ENCODE measurements at places on chromosomes 5 and 9.
A peak's percentile ranks its signal among the peaks of the same experiment; 100 is the strongest.

DNA sequence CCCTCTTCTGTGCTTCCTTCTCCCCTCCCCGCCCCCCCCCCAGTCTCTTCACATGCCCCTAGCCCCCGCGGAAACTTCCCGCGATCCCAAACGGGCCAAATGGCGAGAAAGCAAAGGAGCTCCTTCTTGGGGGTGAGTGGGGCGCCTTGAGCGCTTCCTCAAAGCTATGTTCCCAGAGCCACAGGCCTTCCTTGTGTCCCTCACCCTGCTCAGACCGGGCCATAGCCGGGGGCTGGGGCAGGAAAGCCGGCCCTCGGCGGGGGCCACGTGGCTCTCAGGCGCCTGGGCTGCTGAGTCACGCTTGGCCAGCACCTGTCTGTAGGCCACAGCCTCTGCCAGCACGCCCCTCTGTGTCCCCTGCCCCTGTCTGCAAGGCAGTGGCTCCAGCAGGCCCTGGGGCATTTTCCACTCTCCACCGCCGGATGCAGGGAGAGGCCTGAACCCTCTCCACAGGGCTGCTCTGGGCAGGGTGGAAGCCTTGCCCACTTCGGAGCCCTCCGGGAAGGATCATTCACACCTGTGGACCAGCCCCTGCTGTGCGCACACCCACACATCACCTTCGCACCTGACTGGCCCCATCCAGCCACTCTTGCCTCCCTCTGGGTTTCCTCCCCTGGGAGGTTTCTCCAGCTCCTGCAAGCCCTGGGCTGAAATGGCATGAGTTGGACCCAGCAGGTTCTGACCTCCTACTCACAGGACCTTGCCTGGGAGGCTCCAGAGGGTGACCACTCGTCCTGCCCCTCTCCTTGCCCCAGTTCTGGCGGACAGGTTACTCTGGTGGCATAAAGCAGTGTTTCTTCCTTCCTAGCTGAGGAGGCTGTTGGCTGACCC is 1.2 kb upstream of the SQSTM1 start:
- DNase-seq = peak; percentile 63

DNA sequence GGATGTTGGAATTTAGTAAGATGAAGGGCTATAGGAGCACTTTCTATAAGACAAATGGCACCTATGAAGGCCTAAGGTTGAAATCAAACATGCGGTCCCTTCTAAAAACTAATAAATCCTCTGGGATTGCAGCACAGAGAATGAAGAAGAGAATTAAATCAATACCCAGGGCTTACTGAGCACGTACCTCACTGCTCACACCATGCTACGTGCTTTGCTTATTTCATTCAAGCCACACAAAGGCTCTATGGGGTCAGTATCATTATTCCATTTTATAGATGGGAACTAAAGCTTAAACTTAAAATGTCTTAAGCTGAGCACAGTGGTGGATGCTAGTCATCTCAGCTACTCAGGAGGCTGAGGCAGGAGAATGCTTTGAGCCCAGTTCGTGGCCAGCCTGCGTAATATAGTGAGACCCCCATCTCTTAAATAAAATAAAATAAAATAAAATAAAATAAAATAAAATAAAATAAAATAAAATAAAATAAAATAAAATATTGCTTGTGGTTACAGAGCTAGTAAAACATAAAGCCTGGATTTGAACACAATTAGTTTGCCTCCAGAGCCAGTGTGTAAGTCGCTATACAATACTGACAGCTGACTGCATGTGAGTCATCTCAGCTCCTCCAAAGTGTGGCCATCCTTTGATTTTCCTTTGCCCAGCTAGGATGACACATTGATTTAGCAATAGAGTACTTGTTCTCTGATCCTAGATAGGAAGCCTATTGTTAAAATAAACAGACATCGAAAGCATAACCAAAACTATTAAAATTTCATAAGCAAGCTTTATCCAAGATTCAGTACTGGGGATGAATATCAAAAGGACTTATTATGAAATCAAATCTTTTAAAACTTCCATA is 20.9 kb upstream of the DPYSL3 start:
- no peak for DNase-seq

DNA sequence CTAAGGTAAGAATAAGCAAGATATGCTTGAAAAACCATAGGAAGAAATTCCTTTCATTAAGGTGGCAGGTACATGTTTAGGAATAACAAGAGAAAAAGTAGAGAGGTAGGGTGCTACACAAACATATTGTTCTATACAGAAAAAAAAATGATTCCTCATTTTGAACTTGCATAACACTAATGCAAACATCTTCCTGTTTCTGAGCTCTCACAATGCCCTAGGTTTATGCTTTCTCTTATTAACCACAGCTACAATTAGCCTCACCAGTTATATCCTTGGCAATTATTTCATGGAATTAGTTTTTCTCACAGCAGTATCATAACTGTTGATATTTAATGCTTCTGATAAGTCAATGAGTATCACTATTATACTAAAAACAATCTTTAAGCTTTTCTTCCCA is 20.7 kb downstream of the CEMIP2 start:
- no peak for DNase-seq

GRCh38 chr5:43161244-43161643 is 30.8 kb upstream of the NIM1K start:
- DNase-seq = no peak

- DNase-seq = no peak
Measured at GRCh38 chr9:119801311-119801710, 432.1 kb upstream of the BRINP1 start.

GRCh38 chr5:43873791-43874190 is 270.8 kb downstream of the NNT start:
- DNase-seq = no peak

- no peak for DNase-seq
Measured at GRCh38 chr9:105118636-105119035, 125.8 kb upstream of the SLC44A1 start.

DNA sequence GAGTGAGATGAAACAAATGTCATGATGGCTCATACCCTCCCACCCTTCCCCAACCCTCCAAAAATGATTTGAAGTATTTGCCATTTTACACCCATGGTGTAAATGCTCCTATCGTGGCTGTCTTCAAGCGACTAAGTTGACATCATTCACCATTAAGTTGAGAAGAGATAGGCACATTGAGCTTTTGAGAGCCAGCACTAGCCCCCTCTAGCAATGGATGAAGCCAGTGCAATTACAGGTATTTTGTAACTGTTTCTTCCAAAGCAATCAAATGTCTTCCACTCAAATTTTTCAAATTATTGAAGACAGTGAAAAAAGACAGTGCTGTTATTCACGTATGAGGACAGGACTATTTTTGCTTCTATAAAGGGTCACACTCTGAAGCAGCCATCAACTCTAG is 371.5 kb upstream of the KLF4 start:
- no peak for DNase-seq

DNA sequence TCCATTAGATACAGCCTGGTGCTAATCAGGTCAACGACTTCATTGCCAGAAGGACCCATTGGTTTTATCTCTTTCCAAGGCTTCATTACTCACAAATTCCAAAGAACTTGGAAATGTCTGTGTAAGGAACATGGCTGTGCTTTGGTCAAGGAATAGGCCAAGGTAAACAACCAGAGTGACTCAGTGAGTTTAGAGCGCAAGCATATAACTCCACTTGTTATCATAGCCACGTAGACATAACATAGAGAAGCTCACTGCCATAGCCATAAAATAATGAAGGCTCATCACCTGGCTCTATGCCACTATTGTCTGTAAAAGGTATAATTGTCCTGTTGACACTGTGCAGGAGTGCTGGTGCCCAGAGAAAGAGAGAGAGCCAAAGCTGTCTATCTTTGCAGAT is 139.3 kb upstream of the PLCXD3 start:
- DNase-seq = no peak

- no peak for DNase-seq
Measured at GRCh38 chr9:33748633-33749304, 46.6 kb upstream of the PRSS3 start.

DNA sequence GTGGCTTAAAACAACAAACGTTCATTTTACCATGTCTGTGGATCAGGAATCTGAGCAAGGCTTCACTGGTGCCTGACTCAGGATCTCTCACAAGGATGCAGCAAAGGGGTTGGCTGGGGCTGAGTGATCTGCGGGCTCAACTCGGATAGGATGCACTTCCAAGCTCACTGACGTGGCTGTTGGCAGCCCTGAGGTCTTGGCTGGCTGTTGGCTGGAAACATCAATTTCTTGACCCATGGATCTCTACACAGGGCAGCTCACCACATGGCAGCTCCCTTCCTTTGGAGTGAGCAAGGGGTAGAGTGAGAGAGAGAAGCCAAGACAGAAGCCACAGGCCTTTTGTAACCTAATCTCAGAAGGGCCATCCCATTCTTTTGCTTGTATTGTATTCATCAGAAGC is 202.1 kb downstream of the NXNL2 start:
- DNase-seq = no peak

DNA sequence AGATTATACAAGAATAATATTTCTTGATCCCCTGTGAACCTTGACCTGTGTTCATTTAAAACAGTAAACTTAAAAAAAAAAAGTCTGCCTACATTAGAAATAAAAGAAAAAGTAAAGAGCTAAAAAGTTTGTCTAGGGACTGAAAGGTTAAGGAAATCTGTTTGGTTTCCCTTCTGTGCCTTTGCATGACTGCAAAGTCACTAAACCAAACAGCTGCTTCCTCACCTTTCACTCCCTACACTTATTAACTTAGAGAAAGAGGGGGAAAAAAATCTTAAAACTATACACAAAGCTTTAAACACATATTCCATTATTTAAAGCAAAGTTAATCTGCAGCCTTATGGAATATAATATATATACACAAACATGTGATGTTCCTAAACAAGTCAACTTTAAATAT is 65.1 kb downstream of the ZFR start:
- no peak for DNase-seq

- DNase-seq = no peak
Measured at GRCh38 chr9:38032266-38033110, 36.5 kb downstream of the SHB start.

- peak; percentile 83 for DNase-seq
Measured at GRCh38 chr5:54883374-54884194, 101.8 kb downstream of the ESM1 start.

DNA sequence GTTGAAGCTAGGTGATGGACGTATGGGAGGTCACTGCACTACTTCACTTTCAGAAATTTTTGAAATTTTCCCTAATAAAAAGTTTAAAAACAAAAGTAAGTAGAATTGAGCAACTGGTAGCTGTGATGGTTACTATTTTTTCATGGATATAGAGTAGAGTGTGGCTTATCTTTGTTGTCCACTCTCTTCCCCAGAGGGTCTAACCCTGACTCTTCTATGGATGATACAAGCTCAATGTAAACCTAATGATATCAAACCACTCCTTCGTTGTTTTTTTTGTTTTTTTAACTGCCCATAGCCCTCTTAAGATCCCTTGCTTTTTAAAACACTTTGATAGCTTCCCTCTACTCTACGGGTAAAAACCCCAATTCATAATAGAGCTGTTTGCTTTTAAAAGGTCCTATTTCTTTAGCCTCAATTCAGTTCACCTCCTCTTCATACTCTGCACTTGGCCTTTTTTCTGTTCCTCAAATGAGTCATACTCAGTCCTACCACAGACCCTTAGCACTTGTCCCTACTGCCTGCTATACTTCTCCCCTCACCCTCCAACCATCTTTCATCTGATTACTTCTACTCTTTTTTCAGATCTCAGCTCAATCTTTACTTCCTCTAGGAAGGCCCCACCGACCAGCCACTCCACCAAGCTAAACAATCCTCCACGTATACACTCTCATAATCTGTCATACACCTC is 2.6 kb downstream of the HDAC3 start:
- no peak for DNase-seq

DNA sequence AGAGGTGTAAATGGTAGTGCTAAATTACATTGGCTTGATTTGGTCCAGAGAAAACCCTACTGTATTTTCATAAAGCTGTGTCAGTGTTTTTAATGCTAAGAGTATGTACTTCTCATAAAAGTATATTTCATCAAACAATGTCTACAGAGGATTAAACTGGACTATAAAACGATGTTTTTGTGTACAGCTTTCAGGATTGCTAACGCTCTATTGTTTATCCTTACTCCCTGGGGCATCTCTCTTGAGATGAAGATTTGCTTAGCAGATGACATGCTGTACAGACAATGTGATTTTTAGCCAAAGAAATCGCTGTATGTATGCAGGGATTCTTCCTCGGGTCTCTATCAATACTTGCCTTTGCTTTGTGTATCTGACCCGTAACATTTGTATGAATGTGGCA is 216.0 kb downstream of the FBXL7 start:
- DNase-seq = no peak

GRCh38 chr5:54862036-54862435 is 123.4 kb downstream of the ESM1 start:
- no peak for DNase-seq

DNA sequence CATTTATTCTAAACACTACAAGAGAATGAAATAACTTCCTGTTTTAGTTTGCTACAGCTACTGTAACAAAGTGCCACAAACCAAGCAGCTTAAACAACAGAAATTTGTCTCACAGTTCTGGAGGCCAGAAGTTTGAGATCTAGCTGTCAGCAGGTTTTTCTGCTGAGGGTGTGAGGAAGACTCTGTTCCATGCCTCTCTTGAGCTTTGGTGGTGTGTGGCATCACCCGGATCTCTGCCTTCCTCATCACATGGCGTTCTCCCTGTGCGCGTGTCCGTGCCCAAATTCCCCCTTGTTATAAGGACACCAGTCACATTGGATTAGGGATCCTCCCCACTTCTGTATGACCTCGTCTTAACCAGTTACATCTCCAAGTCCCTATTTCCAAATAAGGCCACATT is 97.7 kb downstream of the CFAP95 start:
- DNase-seq = no peak

DNA sequence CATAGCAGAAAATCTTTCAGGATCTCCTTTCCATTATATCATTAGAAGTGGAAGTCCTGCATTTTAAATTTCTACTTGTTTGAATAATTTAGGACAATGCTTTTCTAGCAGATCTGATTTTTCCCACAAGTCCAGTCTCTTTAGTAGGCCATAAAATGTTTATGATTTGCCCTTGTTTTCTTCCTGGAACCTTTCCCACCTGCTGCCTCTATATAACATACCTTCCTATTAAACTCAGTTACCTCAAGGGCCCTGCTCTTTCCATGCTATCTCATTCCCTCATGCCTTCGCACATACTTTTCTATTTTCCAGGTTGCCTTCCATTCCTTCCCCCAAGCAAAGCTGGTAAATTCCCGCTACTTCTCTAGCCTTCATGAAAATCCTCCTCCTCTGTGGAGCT is 187.0 kb upstream of the EFNA5 start:
- no peak for DNase-seq

DNA sequence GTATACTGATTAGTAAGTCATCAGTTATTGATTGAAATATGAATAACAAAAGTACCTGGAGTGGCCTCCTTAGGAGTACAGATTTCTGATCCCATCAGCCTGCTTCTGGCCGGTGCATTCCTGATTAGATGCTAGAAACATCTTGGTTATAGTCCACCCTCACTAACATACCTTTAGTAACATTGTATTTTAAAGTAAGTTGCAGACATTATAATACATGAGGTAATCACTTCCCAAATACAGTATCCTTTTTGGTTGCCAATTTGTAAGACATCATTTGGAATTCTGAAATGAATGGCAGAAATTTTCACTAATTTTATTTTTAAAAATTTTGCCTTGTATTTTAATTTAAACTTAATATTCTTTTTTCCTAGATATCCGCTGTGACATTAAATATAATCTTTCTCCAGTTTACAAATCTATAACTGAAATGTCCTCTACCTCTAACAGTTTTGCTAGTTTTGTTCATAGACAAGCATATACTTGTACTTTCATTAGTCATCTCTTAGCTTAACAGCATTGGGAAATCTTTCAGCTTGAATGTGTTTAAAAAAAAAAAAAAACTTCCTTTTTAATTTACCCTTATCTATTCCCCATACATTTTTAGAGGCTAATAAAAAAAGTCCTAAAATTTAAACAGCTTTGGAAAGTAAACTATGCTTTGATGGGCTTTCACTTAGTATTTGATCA is 178.9 kb downstream of the XRCC4 start:
- DNase-seq = no peak

Measured in hindlimb muscle (tissue), 1 donor.